ENCODE measurements at places on chromosomes 7 and 10. TPM values are rescaled to one million over a fixed set of nuclear protein-coding genes. Genes with fewer than 3 reads are reported as not detected.

DNA sequence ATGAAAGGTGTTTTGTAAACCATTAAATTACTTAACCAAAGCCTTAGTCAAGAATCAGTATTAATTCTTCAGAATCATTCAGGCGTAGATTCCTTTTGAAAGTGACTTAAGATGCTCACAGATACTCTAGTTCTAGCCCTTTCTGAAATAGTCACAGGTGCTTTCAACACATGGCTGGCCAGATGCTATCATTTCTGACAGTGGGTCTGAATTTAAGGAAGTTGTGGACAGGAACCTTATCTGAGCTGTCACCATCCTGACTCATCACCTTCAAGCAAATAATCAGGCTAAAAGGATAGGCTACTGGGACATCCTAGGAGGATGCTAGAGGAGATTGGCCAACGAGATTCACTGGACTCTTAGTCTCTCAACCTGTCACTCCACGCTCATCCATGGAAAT, 501.5 kb downstream of the LRMDA start:
- H3K4me1 ChIP-seq, result no peaks in the 10 kb centered on the region
- H3K27ac ChIP-seq, result no peak overlapping the region
- H3K36me3 ChIP-seq, result no peaks in the 10 kb centered on the region

DNA sequence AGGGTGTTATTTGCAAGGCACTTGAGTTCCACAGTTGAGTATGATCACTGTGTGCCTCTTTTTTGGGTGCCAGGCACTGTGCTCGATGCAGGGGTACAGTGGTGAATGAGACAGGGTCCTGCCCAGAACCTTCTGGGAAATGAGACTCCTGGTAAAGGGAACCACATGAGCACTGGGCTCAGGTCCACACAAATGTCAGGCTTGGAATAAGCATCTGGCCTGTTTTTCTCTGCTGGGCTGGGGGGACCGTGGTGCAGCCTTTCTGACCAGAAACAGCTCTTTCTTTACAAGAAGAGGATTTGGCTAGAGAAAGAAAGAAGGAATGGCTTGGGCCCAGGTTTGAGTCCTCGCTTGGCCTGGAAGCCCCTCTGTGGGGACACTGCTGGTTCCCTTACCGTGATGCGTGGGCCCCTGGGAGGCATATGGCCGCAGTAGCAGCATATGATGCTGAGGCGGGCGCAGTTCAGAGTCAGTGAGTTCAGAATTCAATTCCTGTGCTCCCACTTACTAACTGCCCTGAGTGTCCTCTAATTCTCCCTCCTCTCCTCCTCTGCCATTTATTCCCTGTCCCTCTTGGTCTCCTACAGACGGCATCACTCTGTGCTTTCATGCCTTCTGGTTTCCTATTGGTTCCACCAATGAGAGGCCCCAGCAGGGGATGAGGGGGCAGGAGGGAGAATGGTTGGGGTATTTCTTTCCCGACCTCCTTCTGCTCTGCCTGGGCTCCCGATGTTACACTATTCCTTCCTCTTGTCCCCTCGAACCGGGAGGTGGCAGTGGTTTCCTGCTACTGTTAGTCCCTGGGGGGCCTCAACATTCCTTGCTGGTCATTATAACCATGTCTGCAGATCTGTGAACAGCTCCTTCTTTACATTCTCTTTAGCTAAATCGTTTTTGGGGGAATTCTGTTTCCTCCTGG, 9.6 kb upstream of the KCP start:
- peaks cover 15% of the 10 kb centered on the region for H3K27me3 ChIP-seq
- peaks cover 12% of the 10 kb centered on the region for H3K4me1 ChIP-seq
- H3K4me3 ChIP-seq, result no peak overlapping the region
- no peak overlapping the region for H3K27ac ChIP-seq
- DNase-seq, result peak; percentile 20

TNPO3 gene
- total RNA-seq, result 33.7 TPM

OR6V1 gene
- not detected for total RNA-seq

DNA sequence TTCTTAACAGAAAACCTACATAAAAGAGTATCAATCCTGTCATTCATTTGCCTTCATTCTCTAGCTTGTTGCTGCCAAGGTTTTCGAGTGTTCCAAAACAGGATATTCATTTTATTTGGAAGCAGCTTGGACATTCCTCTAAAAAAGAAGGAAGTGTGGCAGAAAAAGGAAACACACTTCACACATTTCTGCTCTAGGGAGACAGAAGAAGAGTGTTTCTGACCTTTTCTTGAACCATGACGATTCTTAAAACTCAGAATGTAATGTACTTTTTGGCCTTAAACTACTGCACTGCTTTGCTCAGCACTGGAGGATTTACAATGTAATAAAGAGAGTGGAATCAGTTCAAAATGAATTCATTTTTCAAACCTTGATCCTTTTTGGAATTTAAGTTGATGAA, 81.3 kb downstream of the SEMA3A start:
- H3K4me1 ChIP-seq, result no peaks in the 10 kb centered on the region
- H3K27me3 ChIP-seq, result no peaks in the 10 kb centered on the region
- no peaks in the 10 kb centered on the region for H3K36me3 ChIP-seq
- DNase-seq, result no peak
- no peak overlapping the region for H3K4me3 ChIP-seq

PLCE1 gene
- total RNA-seq, result 10.3 TPM

DNA sequence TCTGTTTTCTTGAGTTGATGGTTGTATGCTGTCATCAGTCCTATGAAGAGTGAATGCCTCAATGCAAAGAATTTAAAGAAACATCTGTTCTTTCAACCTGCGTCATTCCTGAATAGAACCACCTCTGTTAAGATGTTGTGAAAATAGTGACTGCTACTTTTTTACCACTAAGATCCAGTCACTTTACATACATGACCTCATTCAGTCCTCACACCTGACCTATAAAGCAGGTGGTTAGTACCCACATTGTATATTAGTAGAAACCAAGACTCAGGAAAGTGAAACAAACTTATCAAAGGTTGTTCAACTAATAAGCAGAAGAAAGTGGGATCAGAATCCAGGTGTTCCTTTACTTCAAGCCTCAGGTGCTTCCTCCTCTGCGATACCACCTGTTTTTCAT, 64.8 kb downstream of the ITGB8 start:
- no peak for DNase-seq
- H3K4me3 ChIP-seq, result no peak overlapping the region
- H3K4me1 ChIP-seq, result no peaks in the 10 kb centered on the region
- no peaks in the 10 kb centered on the region for H3K36me3 ChIP-seq

- H3K4me1 ChIP-seq, result peaks cover 3% of the 10 kb centered on the region
- no peak overlapping the region for H3K27ac ChIP-seq
- H3K27me3 ChIP-seq, result no peaks in the 10 kb centered on the region
- no peak overlapping the region for H3K4me3 ChIP-seq
- peaks cover 83% of the 10 kb centered on the region for H3K36me3 ChIP-seq
Measured at GRCh38 chr7:44059219-44060090, 5.9 kb downstream of the PGAM2 start.

TFR2 gene
- 2.1 TPM for total RNA-seq

GRCh38 chr10:50538555-50539398, 85.0 kb downstream of the SGMS1 start:
- H3K4me1 ChIP-seq, result peaks cover 12% of the 10 kb centered on the region
- no peak overlapping the region for H3K27ac ChIP-seq
- no peak overlapping the region for H3K4me3 ChIP-seq
- DNase-seq, result no peak

Data from upper lobe of left lung (tissue), 6 donors.